Activated naive CD8-positive, alpha-beta T cell treated with anti-CD3 and anti-CD28 coated beads, Interleukin-2, amount 10 ng/mL, durations not matched to agents 7 days and 5 days (primary cell): ENCODE measurements at places on chromosomes 4 and X.
A peak's percentile ranks its signal among the peaks of the same experiment; 100 is the strongest.

DNA sequence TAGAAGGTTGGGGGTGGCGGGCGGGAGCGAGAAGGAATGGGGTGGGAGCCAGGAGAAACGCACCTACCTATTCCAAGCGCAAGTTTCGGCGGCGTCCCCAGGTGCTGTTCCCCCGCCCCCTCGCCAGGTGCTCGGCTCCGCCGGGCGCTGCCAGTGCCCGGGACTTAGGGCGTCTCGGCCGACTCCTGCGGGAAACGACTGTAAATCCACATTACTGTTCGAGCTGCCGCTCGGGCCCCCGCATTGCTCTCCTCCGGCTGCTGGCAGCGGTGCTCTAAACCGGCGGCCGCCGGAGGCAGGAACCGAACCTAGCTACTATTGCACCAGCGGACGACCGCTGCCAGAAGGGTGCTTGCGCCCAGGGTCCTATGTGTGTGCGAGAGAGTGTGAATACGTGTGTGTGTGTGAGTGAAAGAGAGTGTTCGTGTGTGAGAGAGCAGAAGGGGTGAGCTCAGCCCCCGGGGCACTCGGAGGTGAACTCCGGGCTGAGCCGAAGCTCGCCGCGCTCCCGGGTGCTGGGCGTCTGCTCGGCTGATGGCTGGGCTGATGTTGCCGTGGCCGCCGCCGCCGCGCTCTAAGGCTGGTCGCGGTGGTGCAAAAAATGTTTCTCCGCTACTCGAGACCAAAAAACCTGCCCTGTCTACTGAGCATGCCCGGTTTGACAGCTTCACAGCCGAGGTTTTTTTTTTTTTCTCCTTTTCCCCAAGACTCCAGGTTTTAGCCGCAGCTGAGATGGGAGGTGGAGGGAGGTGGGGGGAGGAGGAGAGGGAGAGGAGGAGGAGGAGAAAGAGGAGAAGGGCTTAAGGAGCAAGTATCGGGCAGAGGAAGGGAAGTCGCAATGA lies 115.7 kb upstream of the TEX13C start:
- peak; percentile 31 for DNase-seq

GRCh38 chrX:7074148-7074907 lies 73.2 kb upstream of the STS start:
- DNase-seq = no peak

DNA sequence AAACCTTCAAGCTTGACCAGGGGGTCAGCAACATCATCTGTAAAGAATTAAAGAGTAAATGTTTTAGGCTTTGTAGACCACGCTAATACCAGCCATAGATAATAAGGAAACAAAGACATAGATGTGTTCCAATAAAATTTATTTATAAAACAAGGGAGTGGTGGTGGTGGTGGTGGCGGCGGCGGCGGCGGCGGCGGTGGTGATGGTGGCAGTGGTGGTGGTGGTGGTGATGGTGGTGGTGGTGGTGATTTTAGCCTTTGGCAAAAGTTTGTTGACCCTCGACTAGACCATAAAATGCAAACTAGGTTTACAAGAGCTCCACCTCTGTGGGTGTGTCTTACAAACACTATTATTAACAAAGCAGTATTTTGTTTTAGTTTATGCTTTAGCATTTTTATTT lies 222.3 kb upstream of the SPOCK3 start:
- no peak for DNase-seq

DNA sequence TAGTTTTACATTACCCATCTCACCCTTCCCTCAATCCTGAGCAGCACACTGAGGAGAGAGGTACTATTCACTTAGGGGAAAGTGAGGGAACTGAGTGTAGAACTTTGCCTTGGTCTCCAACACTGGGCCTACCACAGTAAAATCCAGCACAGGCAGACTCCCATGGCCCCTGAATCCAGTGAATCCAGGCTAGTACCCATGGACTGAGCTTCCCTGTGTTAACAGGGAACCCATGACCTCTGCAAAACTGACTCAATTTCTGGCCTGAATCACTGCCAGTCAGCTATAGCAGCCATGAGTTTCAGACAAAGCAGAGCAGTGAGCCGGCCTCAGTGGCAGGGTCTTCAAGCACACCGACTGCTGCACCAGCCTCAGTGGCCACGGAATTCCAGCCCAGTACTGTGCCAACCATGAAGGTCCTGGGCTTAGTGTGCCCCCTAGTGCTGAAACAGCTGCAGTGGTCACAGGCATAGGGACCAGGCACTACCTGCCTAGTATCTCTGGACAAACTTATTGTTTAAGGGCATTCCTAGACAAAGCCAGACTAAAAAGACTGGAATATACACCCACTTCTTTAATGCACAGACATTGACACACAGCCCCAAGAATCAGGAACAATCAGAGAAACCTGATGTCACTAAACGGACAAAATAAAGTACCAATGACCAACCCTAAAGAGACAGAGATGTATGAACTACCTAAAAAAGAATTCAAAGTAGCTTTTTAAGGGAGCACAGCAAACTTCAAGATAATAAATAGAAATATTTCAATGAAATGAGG lies 127.4 kb upstream of the RPL34 start:
- DNase-seq = no peak

DNA sequence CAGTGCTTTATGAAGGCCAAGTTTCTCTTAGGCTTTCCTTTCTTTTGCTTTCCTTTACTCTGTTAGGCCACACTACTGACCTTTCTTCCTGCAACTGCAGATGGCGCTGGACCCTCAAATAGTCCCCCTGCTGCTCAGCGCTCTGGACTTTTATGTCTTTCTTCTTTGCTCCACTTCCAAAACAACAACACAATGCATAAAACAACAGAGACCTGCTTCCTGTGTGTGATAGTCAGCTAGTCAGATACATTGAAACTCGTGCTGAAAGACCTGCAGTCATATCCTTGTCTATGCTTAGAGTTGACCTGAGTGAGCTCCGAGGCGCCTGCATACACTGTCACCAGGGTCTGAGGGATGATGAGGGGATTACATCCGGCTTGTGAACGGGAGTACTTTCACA lies 108.9 kb upstream of the TEX13D start:
- no peak for DNase-seq

- no peak for DNase-seq
These were observed 12.9 kb downstream of the TMEM131L start for GRCh38 chr4:153479101-153479500.

- DNase-seq = no peak
These were observed 357.8 kb downstream of the MID1IP1 start for GRCh38 chrX:39158801-39159657.

GRCh38 chrX:137549851-137550664 lies 15.9 kb upstream of the ZIC3 start:
- no peak for DNase-seq

DNA sequence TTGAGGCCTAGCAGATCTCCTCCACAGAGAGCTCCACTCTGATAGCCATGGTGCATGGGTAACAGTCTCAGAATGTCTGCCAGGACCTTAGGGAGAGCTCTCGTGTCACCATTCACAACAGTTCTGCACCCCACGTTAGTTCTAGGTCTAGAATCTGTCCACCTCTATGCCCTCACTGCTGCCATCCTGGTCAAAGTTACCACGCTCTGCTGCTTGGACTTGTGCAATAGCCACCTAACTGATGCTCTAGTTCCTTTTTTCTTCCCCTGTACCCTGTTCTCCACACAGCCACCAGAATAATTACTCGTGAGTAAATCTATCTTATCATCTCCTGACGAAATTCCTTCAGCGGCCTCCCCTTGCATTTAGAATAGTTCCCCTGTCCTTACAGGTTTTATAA lies 268.8 kb upstream of the GATB start:
- no peak for DNase-seq

DNA sequence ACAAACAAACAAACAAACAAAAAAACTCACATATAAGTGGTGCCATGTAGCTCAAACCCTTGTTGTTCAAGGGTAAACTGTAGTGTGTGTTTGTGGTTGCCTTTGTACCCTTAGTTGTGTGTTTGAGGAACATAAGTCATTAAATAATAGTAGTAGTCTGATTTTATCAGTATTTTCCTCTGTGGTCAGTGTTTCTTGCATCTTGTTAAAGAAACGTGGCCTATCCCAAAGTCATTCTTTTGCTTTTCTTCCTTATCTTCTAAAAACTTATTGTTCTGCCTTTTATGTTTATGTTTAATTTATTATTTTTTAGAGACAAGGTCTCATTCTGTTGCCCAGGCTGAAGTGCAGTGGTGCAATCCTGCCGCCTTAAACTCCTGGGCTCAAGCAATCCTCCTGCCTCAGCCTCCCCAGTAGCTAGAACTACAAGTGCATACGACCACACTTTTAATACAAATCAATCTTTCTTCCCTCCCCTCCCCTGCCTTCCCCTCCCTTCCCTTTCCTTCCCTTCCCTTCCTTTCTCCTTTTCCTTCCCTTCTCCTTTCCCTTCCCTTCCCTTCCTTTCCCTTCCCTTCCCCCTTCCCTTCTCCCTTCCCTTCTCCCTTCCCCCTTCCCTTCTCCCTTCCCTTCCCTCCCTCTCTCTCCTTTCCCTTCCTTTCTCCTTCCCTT lies 26.4 kb downstream of the PRIMPOL start:
- no peak for DNase-seq

DNA sequence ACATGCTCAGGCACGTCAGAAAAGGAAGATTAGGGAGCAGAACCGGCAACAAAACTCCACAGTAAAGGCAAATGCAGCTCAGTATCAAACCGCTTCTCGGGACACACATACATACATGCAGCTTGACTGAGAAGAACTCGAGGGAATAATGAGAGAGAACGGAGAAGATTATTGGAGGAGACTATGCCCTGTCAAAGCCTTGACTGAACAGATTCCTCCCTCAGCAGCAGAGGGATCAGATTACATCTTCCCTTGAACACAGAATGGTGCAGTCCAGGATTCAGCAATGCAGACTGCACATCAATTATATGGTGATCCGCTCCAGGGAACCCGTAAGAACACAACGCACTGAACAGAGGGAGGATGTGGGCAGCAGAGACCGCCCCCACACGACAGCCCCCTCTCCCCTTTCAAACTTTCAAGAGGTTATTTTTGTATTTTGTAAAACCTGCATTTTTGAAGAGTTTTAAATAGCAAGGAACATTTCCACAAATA lies 183.2 kb downstream of the FBXW7 start:
- no peak for DNase-seq

GRCh38 chr4:117376692-117377091 lies 291.3 kb upstream of the TRAM1L1 start:
- no peak for DNase-seq

- DNase-seq = no peak
These were observed 125.7 kb downstream of the CRLF2 start for GRCh38 chrX:1086444-1087409.

DNA sequence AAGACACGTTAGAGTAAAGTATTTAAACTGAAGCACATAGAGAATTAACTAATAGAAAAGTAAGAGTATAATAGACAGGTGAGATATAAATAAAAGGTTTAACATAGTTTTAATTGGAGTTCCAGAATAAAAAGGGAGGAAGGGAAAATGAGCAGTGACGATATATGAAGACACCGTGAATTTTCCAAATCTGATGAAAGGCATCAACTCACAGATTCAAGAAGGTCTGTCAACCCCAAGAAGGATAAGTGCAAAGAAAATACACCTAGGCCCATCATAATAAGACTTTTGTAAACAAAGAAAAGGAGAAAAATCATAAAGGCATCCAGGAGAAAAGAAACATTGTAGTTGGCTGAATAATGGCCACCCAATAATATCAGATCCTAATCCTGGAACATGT lies 43.9 kb upstream of the RAP2C start:
- no peak for DNase-seq

DNA sequence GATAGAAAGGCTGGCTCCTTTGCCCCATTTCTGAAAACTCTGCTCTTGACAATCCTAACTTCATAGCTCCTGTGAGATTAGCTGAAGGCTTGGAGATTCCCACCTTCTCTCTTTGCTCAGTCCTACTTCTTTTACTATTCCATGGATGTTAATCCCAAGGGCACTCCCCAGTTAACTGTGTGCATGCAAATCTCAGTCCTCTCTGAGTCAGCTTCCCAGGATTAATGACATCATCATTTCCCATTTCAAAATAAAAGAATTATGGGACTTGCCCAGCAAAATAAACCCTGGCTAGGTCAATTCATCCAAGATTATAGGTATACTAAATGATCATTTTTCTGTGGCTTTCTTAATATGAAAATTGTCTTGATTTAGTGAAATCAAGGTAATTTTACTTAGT lies 328.6 kb upstream of the NR3C2 start:
- no peak for DNase-seq

DNA sequence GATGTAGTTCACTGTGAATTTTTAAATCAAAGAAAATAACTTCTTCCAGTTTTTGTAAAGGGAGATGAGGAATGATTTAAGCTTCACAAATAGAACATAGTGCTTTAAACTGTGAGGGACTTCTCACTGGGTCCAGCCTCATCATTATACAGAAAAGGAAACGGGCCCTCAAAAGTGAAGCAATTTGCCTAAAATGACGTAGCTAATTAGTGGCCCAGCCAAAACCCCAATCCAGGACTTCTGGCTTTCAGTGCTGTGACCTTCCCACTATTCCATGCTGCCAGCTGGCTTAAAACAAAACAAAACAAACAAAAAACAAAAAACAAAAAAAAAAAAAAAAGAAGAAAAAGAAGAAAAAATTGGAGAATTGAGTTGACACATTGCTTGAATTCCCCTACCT lies 45.0 kb upstream of the STOX2 start:
- no peak for DNase-seq

DNA sequence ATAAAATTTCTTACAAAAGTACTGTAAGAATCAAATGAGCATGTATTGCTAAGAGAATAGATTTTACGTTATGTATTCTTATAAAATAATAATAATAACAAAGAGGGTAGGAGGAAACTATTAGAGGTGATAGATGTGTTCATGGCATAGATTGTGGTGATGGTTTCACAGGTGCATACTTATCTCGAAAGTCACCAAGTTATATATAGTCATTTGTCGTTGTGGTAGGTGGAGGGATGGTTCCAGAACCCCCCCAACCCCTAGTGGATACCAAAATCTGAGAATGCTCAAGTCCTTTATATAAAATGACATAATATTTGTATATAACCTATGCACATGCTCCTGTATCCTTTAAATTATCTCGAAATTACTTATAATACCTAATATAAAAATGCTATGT lies 36.7 kb upstream of the H2AZ1 start:
- DNase-seq = no peak

- DNase-seq = no peak
These were observed 43.0 kb downstream of the BANK1 start for GRCh38 chr4:101833480-101833879.

DNA sequence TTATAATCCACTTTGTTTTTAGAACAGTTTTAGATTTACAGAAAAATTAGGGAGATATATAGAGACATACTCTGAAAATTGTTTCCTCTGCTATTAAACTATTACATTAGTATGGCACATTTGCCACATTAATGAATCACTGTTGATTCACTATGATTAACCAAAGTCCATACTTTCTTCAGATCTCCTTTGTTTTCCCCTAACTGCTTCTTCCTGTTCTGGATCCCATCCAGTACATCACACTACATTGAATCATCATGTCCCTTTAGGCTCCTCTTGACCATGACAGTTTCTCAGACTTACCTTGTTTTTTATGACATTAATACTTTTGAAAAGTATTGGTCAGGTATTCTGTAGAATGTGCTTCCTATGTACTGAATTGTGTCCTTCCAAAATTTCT lies 109.2 kb upstream of the EDNRA start:
- no peak for DNase-seq
